CD14-positive monocyte (primary cell): ENCODE measurements at places on chromosomes 7 and 10.

GRCh38 chr10:60351191-60351853 is 38.4 kb downstream of the ANK3 start:
- DNase-seq = no peak

DNA sequence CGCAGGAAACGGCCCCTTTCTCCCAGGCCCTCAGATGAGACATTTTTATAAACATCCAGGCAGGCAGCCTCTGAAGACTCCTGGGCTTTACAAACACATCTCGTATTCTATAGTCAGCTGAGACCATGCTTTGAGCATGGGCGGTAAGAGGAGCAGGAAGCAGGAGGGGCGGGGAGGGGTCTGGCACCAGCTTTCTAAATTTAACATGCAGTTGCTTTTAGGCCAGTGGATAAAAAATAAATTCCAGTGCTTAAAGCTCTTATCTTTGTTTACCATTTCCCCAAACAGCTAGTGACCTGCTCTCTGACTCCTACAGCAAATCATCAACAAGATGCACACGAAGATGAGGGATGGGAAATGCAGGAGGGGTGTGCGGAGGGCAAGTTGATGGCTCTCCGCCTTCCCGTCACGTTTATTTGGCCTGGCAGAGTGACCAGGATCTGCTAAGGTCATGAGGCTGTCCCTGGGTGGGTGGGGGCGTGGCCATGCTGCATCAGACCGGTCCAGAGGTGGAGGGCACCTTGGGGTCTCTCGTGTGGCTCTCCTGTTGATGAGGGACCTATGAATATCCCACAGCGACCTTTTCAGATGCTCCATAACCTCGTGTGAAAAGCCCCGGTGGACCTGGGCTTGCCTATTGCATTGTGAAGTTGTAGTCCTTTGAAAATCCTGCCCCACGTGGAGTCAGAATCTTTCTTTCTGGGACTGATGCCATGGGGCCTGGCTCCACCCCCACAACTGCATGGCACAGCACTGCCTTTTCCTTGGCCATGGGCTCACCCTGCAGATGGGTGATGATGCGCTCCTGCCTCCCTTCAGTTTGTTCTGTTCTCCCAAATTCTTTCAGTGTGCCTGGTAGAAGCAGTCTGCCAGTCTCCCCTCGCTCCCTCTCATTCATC is 67.5 kb downstream of the PARP12 start:
- DNase-seq = no peak

DNA sequence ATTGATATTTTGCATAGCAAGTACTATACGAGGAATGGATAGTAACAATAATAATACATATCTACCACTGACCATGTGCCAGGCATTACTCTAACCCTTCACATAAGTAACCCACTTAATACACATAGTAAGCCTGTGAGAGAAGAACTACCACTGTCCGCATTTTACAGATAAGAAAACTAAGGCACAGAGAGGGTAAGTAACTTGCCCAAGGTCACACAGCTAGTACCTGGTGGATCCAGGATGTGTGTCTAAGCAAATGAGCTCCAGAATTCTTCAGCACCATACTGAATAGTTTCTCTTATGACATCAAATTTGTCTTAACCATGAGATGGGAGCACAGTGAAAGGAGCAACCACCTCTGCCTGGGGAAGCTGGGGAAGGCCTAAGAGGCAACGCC is 10.2 kb downstream of the CRTAC1 start:
- DNase-seq = no peak

- no peak for DNase-seq
Measured at GRCh38 chr7:66399566-66399965, 194.4 kb downstream of the TPST1 start.

DNA sequence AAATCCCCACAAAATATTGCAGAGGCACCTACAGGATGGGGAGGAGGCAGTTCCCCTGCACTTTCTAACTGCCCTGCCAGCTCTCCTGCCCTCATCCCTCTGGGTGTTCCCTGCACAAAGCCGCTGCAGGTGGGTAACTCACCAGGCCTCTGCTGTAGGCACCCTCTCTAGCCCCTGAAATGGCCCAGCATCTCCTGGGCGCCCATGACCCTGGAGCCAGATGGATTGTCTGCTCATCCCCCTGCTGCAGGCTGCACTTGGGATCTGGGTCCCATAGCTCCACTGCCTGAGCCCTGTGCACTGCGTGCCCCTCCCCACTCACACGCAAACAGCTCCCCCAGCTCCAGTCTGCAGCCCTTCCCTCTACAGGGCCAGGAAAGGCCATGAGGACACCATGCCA is 130.9 kb downstream of the C10orf105 start:
- DNase-seq = no peak

DNA sequence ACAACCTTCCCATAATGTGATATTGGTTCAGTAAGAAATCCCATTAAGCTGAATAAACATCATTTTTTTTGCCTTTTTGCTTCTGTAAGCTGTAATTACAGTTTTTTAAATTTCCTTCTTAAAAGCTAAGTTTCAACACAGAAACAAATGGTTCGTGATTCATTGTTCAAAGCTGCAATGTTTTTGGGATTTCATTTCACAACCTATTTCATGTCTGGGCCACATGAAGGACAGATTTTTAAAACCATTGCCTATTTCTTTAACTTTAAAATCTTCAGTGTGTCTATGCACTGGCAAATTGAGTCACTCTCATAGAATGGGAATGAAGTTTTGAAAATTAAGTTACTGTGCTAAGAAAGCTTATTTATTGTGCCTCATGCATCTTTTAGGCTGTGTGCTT is 66.9 kb downstream of the TFPI2 start:
- no peak for DNase-seq

- no peak for DNase-seq
Measured at GRCh38 chr7:48083114-48083830, 5.8 kb upstream of the UPP1 start.

- no peak for DNase-seq
Measured at GRCh38 chr10:8600192-8600591, 545.7 kb downstream of the GATA3 start.

GRCh38 chr7:40234046-40234445 is 99.2 kb downstream of the SUGCT start:
- no peak for DNase-seq

DNA sequence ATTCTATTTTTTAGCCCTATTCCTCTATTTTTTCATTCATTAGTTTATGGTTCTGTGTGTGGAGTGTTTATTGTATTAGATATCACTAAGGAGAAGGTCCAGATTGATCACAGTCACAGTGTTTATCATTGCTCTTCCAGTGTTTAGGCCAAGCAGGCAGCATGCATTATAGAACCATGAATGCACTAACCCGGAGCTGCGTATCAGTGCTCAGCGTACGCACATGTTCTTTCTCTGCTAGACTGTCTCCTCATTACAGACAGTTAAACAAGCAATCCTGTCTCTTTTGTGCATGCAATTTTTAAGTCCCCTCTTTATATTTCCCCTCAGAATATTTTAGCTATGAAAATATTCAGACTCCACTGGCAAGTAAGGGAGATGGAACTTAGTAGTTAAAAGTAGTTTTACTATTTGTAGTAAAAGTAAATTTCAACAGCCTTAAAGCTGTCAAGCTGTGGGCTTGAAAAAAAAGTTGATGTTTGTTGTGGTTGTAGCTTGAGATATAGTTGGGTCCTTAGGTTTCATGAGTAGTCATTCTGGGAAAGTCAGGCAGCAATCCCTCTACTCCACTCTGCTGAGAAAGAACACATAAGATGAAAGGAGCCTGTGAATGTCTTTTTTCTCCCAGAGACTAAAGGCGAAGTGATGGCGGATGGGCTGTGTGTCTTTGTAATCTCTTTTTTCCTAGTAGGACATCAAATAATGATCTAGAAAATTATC is 260.4 kb downstream of the CDK14 start:
- no peak for DNase-seq

DNA sequence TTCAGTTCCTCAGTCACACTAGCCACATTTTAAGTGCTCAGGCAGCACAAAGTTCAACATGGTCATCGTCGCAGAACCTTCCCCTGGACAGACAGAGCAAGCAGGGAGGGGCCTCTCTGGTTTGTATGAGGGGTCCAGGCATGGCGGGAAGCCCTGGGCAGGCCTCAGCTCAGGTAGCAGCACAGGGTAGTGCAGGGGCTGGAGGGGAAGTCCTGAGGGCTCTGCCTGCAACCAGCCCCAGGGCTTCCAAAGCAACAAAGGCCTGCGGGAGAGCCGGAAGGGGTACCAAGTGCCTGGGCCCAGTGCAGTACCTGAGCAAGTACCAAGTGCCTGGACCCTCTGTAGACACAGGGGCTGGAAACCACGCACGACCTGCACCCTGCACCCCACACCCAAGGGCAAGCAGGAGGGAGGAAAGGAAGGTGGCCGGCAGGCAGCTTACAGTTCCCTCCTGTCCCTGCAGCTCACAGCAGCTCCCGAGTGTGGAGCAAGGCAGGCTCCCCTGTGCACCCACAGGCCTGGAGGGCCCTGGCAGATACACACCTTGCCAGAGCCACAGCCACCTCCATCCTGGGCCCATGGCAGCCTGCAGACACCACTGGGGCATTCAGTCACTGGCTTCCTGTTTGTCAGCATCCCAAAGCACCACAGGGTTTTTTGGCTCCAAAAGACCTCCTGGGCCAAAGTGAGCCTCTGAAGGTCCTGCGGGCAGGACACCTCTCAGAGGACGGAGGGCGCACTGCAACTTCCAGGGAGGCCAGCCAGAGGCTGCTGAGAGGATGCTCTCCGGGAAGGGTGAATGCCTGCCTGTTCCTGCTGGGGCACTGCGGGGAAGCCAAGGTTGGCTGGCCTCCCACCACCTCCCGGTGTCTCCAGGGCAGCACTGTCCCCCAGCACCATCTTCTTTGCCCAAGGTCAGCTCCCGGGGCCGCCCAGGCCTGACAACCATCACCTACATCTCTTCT is 6.5 kb upstream of the RET start:
- no peak for DNase-seq

DNA sequence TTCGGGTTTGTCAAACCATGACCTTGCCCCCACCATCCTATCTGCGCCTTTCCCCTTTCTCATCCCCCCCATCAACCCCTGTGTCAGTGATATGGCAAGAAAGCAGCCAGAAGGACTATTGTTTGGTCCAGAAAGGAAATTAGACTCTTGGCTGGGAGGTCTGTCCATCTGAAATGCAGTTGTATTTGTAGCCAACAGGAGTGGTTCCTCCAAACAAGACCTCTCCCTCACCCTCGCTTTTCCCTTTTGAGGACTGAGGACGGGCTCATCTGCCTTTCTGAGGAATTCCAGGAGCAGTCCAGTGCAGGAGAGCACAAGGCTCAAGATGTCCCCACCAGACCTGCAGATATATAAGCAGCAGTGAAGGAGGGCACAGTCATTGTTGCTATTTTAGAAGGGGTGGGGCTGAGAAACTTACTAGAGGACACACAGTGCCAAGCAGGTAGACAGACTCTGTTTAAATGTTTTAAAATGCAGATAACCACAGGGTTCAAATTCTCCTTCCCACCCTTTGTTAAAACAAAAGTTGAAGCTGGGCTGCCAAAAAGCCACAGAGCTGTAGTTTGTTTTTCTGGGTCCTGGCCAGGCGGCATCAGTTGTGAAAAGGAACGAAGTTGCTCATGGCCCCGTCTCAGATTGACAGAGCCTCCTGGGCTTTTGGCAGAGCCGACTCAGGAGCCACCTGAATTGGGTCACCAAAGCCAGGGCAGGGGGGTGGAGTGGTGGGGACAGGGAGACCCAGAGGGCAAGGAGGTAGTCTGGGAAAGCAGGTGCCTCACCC is 37.3 kb downstream of the CYP17A1 start:
- no peak for DNase-seq

GRCh38 chr7:73366127-73366526 is 38.2 kb downstream of the FKBP6 start:
- DNase-seq = no peak

- DNase-seq = no peak
Measured at GRCh38 chr7:18076461-18076860, 48.8 kb upstream of the PRPS1L1 start.

DNA sequence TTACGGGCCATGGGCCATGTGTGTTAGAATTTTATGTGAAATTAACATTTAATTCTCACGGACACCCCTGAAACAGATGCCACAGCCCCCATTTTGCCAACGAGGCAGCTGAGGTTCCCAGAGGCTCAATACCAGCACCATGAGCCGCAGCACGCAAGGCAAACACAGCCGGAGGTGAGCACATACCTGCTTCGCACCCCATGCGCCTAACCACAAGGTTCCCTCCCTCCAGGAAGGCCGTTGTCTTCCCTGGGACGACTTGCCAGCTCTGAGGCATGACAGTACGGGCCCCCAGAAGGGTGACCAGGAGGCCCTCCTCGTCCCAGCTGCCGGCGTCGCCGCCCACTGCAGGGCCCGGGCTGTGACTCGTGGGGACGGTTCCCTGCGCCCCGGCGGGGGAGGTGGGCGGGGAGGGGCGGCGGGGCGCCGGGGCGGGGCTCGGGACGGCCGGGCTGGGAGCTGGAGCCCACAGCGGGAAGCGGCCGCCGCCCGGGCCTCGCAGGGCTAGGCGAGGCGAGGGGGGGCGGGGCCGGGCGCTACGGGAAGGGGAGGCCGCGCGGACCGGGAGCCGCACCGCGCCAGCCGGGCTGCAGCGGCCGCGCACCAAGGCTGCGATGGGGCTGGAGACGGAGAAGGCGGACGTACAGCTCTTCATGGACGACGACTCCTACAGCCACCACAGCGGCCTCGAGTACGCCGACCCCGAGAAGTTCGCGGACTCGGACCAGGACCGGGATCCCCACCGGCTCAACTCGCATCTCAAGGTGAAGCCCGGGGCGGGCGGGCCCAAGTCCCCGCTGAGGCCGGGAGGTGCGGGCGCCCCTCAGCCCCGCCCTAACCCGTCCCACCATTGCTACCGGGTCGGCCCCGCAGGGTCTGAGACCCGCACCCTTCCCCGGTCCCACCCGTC is at the start of gene CAV2:
Gene CAV2, plus strand, starts transcription at position 571 of the 910 bp plus-strand sequence. Its CDS starts 44 bp downstream, at position 615.
- DNase-seq = no peak

DNA sequence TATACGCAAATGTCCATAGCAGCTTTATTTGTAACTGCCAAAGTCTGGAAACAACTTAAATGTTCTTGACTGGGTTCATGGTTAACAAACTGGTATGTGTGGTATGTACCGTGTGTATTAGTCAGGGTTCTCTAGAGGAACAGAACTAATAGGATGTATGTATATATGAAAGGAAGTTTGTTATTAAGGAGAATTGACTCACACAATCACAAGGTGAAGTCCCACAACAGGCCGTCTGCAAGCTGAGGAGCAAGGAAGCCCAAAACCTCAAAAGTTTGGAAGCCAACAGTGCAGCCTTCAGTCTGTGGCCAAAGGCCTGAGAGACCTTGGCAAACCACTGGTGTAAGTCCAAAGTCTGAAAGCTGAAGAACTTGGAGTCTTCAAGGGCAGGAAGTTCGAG is 66.8 kb downstream of the TMEM168 start:
- DNase-seq = no peak

- DNase-seq = no peak
Measured at GRCh38 chr10:110277591-110277990, 27.1 kb downstream of the SMNDC1 start.

- DNase-seq = peak; percentile 57
Measured at GRCh38 chr10:72323771-72324191, 30.9 kb downstream of the DNAJB12 start.
